ENCODE measurements at places on chromosomes 3 and 15.

DNA sequence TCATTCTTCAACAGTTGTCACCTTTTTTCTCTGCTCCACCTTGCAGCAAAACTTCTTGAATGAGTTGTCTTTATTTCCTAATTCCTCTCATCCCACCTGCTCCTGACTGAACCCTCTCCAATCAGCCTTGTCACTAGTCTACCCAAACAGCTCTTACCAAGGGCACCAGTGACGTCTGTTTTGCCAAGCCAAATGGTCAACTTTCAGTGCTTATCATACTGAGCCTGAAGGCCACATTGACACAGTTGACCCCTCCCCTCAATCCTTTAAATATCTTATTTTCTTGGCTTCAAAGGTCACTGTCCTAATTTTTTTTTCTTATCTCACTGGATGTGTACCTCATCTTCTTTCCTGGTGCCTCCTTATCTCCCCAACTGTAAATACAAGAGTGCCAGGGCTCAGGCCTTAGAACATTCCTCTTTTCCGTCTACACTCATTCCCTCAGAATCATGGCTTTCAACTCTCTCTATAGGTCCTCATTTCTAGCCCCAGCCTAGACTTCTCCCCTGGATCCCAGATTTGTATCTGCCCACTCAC, 43.2 kb downstream of the CMTM8 start:
- no peak for DNase-seq

DNA sequence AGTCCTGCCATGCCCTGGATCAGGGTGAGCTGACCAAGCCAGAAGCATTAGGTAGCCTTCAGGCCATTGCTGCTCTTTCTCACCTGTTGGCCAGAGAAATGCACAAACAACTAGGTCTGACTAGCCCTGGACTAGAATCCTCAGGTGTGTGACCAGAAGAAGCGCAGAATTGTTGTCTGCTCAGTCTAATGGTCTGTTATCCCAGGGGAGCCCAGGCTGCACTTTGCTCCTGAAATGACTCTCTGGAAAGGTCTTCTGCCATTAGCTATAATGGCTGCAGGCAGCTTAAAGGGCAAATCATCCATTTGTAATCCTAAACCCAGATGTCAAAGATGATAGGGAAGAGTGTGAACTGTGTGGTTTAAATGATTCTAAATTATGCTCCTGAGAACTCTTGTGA, 246.1 kb downstream of the NFKBIZ start:
- no peak for DNase-seq

DNA sequence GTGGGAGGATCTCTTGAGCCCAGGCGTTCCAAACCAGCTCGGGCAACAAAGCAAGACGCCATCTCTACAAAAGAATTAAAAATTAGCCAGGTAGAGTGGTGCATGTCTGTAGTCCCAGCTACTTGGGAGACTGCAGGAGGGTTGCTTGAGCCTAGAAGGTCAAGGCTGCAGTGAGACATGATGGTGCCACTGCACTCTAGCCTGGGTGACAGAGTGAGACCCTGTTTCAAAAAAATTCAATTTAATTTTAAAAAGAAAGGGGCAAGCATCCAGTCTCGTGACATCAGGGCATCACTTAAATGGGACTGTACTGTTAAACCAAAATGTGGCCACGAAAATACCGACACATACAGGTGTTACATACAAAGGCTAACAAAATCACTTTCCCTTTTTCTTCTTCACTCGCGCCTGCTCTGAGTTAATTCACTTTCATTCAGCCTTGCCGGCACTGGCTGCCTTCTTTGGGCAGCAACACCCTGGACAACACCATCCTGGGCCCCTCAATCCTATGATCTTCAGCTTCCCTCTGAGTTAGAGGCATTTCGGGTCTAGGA, 121.7 kb downstream of the LIPC start:
- DNase-seq: no peak

DNA sequence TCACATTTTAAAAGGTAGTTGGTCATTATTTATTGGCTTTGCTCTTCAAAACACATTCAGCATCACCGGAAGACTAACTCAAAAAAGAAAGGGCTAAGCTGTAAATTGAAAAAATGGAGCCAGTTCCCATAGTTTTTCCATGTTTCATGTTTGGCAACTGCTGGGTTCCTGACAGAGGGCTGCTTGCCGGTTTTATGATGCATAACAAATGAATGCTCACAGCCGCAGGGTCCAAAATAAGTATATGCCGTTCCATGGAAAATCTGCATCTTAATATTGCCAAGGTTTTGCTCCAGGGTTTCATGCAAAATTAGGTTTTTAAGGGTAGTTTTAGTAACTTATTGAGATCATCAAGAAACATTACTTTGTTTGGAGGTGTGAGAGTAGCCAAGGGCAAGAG, 15.8 kb downstream of the SLC12A1 start:
- DNase-seq: no peak

DNA sequence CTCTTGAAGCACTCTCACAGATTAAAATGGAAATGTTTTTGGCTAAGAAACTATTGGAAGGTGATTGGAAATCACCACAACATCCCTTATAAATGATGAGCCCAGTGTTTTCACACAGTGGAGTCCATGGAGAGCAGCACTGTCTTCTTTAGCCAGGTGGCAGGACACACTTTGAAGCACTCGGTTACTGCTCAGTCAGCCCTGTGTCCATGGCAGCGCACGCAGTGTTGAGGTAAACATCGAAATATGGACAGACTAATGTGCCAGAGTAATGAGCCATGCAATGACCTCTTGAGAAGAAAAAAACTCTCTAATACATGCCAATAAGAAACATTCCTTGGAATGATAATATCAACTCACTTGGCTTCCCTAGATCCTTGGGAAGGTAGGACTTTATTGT, 66.6 kb downstream of the TGFBR2 start:
- no peak for DNase-seq

DNA sequence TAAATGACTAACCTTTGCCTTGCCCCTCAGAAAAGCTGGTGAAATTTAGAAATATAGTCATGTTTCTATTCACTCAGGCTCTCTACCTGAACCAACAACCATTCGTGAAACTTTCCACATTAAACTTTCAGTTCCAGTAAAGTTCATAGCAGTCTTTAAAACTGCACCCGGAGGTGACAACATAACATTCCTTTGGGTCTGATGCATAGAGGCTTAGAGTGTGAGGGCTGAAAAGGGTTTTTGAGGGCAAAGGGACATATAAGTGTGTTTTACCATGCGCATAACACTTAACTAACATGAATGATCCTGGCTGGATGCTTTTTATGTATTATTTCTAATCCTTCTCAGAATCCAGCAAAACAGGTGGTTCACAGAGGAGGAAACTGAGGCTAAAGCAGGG, 471.7 kb upstream of the MCTP2 start:
- DNase-seq: no peak

DNA sequence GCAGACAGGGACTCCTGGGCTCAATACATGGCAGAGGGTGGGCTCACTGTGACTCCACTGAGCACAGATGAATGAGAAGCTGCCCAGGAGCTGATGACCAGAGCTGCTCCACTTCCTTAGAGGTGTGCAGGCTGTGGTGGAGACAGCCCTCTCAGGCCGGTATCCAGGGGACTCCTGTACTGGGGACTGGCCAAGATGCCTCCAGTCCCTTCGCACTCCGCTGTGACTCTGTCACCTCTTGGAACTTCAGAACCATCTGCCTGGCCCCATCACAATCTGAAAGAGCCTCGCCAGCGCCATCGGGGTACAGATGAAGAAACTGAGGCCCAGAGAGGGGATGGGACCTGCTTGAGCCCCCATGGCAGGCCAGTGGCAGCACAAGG, 111.2 kb downstream of the ETFA start:
- no peak for DNase-seq

DNA sequence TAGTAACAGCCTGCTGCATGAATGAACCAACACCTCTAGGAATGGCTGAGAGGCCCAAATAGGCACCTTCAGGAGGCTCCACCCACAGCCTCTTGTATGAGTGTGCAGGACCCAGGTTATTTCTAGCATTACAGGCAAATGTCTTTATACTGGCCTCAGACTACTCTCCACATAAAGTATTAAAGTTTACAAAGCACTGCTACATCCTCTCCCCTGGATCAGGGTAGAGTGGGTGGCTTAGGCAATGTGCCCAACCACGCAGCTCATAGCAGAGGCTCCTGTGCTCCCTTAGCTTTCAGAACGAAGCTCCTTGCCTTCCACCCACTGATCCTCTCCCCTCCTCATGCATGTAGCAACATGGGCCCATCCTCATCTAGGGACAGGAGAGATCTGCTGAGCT, 16.3 kb downstream of the TMEM43 start:
- no peak for DNase-seq

DNA sequence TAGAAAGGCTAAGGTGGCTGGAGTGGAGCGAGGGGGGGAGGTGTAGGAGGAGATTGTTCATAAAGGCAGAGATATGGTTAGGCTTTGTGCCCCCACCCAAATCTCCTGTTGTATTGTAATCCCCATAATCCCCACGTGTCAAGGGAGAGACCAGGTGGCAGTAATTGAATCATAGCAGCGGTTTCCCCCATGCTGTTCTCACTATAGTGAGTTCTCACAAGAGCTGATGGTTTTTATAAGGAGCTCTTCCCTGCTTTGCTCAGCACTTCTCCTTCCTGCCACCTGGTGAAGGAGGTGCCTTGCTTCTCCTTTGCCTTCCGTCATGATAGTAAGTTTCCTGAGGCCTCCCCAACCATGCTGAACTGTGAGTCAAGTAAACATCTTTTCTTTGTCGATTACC, 64.7 kb upstream of the CFAP161 start:
- DNase-seq: no peak

- DNase-seq: no peak
Observed at GRCh38 chr15:100731267-100732152, 129.1 kb downstream of the ASB7 start.

DNA sequence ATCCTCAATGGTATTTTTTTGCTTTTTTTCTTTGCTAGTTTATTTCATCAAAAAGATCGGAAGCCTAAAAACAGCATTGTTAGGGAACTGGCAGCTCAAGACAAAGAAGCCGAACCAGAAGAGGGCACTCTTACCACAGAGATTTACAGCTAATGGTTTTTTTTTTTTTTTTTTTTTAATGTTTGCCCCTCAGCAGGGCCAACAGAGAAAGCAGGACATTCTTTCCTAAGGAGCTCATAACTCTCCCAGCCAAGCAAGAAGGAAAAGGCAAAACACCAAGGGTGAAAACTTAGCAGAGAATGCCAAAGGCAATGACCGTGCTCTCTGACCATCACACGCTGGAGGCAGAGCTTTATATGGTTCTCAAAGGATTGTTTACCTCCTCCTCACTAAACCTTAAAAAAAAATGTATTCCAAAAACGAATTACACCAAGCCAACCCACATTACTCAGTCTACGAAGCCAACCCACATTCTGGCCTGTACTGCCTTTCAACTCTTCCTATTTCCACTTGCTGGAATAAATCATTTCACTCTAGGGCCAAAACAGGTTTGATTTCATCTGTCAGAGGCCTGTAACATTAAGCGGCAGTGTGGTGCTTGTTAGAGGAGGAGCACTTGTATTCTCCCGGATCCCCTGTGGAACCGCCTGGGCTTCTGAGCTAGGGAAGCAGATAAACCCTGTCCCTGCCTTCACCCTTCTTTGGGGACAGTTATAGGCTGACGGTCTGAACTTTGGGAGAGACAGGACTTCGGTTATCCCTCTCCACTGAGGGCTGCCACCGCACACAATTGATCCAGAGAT, 35.6 kb upstream of the GYG1 start:
- no peak for DNase-seq

GRCh38 chr15:47862402-47862801, 145.1 kb downstream of the SEMA6D start:
- no peak for DNase-seq

DNA sequence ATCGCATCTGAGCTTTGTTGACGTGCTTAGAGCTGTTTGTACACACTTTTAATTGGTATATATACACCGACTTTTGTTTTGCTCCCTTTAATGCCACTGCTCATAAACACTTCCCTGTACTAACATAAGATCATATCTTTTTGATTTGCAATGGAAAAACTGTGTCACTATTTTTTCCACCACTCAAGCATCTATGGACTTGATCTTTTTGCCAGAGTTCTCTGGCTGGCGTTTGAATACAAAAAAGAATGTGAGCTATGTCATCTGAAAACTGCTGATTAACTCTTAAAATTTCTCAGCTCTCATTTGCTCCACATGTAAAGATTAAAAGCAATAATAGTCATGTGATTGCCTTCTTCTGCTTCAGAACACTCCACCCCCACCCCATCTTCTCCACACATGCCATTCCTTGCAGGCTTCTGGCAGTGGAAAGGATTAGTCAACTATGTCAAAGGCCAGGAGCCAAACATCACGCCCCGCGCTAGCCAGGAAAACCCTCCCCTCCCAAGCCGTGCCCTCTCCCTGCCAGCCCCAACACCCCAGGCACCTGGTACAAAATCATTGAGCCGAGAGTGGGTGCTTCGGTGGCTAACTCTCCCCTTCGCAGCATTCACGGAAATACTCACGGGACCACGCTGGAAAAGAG, 123.4 kb upstream of the MEF2A start:
- DNase-seq: no peak

All from hematopoietic multipotent progenitor cell treated with erythropoietin and hydrocortisone succinate and interleukin-3 and kit ligand, for 15 days (in vitro differentiated cells).